Large intestine (tissue), 12 donors: ENCODE measurements at places on chromosomes 4 and X. TPM values are rescaled to one million over a fixed set of nuclear protein-coding genes. Genes with fewer than 3 reads are reported as not detected.

DNA sequence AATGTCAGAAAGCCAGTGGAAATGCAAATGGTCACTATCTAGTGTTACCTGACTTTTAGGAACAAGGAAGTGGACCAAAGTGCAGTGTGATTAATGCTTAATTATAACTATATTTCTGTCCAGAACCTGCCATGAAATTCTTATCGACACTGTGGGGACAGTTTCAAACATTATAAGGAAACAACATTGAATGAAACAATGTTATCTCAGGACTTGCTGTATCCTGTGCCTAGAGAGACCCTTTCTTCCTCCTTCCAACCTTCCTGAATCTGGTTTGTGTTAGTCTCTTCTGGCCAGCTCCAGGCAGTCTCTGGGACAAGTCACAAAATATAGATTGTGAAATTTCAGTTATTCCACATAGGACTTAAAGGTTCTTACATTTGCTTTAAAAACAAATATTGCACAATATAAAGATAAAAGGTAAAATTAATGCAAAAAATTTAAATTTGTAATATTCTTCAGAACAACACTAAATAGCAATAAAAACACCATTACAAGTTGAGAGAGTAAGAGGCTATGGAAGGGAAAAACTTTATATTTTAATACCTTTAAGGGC, 203.4 kb downstream of the ZNF674 start:
- DNase-seq = no peak

DNA sequence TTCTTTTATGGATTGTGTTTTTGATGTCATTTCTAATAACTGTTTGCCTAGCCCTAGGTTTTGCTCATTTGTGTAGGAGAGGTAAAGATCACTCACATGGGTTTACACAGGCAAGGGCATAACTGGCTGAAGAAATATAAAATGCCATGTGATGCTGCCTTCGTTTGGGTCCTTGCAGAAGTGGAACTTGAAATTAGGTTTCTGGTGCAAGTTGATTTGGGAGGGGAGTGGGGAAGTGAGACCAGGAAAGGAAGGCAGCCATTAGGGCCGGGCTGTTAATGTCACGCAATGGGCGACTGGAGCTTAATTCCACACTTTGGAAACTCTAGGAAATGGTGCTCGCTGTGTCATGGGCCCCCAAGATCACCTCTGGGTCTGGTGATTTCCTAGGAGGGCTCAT, 14.5 kb downstream of the CLCN4 start:
- no peak for DNase-seq

DNA sequence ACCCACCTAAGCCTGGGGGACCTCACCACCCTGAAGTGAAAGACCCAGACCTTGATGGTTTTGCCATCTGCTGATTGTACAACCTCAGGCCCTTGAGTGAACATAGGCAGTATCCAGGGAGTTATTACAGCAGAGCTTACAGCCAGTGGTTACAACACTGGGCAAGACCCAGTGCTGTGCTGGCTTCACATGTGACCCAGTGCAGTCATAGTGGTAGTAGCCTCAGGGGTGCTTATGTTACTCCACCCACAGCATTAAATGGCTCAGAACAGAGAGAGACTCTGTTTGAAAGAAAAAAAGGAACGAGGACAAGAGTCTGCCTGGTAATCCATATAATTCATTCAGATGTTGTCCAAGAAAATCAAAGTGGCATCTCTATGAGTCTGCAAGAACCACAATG, 45.2 kb upstream of the DACH2 start:
- no peak for DNase-seq

DNA sequence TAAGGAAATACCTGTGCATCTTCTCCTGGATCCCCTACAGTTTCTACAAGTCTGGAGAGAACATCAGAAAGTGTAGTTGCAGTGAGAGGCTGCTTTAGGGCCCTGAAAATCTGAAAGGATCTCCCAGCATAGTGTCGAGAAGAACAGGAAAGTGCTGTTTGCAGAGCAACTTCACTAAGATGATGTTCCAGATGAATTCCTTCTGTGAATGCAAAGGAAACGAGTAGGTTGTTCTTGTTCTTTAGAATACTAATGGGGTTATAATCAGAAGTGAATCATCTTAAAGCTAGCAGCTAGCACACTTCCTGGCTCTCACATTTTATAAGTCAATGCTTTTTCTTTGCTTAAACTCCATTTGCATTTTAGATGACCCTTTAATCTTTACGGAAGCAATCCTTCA, 53.7 kb downstream of the ZAR1 start:
- no peak for DNase-seq

GRCh38 chrX:88244066-88244465, 503.0 kb upstream of the CPXCR1 start:
- no peak for DNase-seq

DNA sequence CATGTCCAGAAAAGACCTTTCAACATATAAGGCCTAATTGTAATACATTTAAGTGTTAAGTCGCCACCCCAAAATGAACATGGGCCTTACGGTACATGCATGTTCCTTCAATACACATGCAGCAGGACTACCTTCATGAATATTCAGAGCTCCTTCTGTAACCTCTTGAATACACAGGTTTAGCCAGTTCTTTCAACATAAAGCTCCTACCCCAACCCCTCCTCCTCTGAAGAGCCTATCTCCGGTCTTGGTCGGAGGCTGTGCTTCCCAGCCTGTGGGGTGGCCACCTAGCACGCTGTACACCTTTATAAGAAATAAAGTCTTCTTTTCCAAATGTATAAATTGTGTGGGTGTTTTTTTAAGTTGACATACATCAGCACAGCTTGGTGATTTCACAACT, 28.3 kb downstream of the NPY5R start:
- no peak for DNase-seq

DNA sequence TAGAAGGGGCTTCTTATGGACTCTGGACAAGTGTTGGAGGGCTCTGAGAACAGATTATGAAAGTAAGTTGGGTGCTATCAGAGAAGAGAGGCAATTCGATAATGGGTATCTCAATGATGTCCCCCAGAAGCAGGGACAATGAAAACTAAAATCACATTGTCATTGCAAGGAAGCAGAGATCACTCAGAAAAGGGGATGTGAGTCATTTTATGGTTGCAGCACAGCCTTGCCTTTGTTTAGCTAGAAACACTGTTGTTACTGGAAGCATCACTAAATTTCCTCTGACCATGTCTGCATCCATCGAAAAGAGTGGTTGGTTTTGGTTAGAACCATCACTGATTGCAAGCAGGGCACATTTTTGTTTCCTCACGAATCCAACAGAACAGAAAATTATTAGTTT, 246.8 kb upstream of the NWD2 start:
- no peak for DNase-seq

GRCh38 chrX:48180811-48181210, 15.8 kb downstream of the SSX5 start:
- no peak for DNase-seq

The ARR3 gene
- polyA plus RNA-seq = 0.43 TPM

The CTAG1B gene
- polyA plus RNA-seq = not detected

The ZAR1 gene
- 0.03 TPM for polyA plus RNA-seq

The MAGEA11 gene
- polyA plus RNA-seq = not detected

The ODAPH gene
- not detected for polyA plus RNA-seq

The GALNT7 gene
- polyA plus RNA-seq = 47.0 TPM
